ENCODE measurements at places on chromosomes 1 and 21.

GRCh38 chr1:243719476-243719875 lies 130.6 kb downstream of the AKT3 start:
- H3K36me3 ChIP-seq, result no peaks in the 10 kb centered on the region
- H3K4me3 ChIP-seq, result no peak overlapping the region
- H3K4me1 ChIP-seq, result no peaks in the 10 kb centered on the region
- H3K27me3 ChIP-seq, result no peaks in the 10 kb centered on the region

- DNase-seq, result no peak
- H3K36me3 ChIP-seq, result no peaks in the 10 kb centered on the region
- no peak overlapping the region for H3K27ac ChIP-seq
- H3K27me3 ChIP-seq, result no peaks in the 10 kb centered on the region
Observed at GRCh38 chr1:5943343-5944124, 48.7 kb downstream of the NPHP4 start.

DNA sequence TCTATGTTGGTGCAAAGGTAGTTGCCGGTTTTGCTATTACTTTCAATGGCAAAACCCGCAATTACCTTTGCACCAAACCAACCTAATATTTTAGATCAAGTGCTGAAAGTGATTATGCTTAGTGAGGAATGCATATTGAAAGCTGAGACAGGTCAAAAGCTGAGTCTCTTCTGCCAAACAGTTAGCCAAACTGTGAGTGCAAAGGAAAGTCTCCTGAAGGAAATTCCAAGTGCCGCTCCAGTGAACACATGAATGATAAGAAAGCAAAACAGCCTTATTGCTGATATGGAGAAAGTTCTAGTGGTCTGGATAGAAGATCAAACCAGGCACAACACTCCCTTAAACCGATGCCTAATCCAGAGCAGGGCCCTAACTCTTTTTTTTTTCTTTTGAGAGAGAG lies 83.1 kb upstream of the ERRFI1 start:
- DNase-seq, result no peak
- H3K4me1 ChIP-seq, result no peaks in the 10 kb centered on the region
- no peaks in the 10 kb centered on the region for H3K36me3 ChIP-seq
- no peak overlapping the region for H3K4me3 ChIP-seq

DNA sequence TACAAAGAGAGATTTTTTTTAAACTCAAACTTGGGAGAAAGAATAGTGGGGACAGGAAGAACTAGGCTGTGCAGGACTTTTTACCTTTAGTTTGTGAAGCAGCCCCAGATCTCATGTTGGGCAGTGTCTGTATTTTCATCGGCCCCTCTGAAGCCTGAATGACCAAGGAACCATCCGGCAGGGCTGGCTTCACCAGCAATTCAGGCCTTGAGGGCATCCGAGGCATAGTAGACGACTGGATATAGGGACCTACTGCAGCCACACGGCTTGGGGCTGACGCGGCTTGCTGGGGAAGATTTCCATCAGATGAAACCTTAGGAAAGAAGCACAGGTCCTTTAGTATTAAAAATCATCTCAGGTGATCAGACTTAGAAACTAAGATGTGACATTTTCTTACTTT lies 43.7 kb downstream of the TP53BP2 start:
- no peak for DNase-seq
- no peak overlapping the region for H3K27ac ChIP-seq
- H3K36me3 ChIP-seq, result peaks cover 3% of the 10 kb centered on the region
- H3K4me3 ChIP-seq, result no peak overlapping the region

DNA sequence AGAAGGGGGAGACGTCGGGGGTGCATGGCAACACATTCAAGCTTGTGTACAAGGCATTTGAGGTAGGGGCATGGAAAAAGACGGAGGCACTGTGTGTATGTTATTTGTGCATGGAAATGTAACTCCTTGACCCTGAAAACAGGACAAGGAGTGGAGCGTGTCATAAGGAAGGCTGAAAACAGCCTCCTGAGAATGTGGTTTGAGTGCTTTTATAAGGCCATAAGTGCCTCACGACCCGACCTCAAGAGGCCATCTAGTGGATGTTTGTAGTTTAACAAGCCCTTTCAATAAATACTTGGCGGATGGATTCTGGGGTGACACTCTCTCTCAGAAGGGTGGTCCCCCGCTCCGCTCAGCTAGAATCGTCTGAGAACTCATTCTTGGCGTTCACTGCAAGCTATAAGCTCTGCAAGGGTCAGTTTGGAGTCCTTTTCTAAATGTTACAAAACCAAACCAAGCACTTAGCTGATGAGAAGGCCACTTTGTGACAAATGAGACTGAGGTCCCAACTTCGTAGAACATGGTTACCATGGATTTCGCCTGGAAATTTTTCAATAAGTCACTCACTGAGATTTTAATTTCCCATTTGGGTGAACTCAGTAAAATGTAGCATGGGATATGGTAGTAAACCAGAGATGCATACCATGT lies 38.8 kb upstream of the CLCA4 start:
- H3K36me3 ChIP-seq, result no peaks in the 10 kb centered on the region
- H3K27me3 ChIP-seq, result no peaks in the 10 kb centered on the region
- no peak for DNase-seq
- no peak overlapping the region for H3K4me3 ChIP-seq
- H3K27ac ChIP-seq, result no peak overlapping the region

DNA sequence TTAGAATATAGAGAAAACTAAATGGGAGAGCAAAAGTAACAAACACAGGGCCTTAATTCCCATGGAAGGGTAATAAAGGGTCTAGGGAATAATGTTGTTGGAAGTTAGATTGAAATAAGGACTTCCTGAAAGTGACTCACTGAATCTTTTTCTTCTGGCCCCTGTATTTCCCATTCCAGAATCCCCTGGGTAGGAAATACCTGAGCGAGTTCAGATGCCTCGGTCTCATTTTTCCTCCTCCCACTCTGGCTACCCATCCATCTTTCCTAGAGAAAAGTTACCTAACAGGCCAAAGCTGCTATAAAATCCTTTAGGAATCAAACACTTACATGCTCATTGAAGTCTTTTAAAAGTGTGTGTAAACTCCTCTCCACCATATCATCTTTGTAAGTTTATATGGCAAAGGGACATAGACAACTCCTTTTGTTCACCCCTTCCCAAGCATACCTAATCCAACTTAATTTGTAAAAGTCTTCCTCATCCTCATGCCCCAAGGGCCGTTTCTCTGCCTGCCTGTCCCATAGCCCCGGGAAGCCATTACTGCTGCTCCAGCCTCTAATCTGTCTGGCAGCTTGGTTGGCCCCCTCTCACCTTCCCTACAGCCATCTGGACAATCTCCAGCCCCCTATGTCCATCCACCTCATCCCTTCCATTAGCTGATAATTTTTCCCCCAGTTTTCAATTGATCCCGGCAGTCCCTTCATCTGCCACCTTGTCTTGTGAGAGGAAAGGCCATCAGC lies 3.3 kb upstream of the MEF2D start:
- H3K27ac ChIP-seq, result peak overlapping the region; percentile 96
- H3K4me1 ChIP-seq, result peaks cover 36% of the 10 kb centered on the region
- H3K27me3 ChIP-seq, result no peaks in the 10 kb centered on the region
- H3K4me3 ChIP-seq, result no peak overlapping the region

DNA sequence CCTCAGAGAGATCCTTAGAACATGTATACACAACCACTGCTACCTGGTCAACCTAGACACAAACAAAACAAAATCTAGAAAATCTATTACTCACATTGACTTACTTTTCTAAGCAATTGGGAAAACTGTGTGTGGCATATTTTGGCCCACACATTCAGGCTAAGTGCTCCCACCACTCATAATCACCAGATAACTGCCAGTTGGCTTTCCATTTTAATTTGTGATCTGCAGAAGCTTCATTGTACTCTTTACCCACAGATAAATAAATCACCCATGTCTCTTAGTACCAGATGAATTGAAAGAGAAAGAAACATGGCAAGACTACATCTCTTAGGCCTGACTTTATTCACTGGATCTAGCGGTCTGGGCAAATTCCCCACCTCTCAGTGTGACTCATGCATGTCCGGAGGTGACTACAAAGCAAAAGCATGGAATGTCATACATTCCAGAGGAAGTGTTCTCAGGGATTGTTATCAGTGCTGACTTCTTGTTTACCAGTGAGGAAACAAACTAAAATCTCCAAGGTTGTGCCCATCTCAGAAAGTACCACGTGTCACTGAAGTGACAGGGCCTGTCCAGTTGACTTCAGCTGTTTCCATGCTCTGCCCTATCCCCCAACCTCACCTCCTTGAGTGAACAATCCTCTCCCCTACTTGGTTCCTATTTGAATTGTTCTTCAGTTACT lies 52.4 kb upstream of the BCL10 start:
- H3K27ac ChIP-seq, result no peak overlapping the region
- no peaks in the 10 kb centered on the region for H3K4me1 ChIP-seq
- H3K27me3 ChIP-seq, result no peaks in the 10 kb centered on the region
- H3K4me3 ChIP-seq, result no peak overlapping the region
- no peak for DNase-seq
- no peaks in the 10 kb centered on the region for H3K36me3 ChIP-seq
